ENCODE measurements at places on chromosomes 2 and 18. TPM values are rescaled to one million over a fixed set of nuclear protein-coding genes. Genes with fewer than 3 reads are reported as not detected.

ELOA2 gene
- total RNA-seq: not detected

IGFBP2 gene
- total RNA-seq: 98.7 TPM

C2orf66 gene
- total RNA-seq: 0.69 TPM

HOXD12 gene
- not detected for total RNA-seq

POTEI gene
- total RNA-seq: 1.2 TPM

SCLY gene
- total RNA-seq: 11.1 TPM

LAPTM4A gene
- 75.9 TPM for total RNA-seq

TMEM198 gene
- 13.8 TPM for total RNA-seq

PNKD gene
- 20.3 TPM for total RNA-seq

GPR45 gene
- 1.8 TPM for total RNA-seq

ZNF514 gene
- 24.5 TPM for total RNA-seq

PIGN gene
- total RNA-seq: 39.4 TPM

ZNF516 gene
- total RNA-seq: 21.7 TPM

MOCOS gene
- 0.69 TPM for total RNA-seq

COL6A3 gene
- total RNA-seq: 14.1 TPM

DSC1 gene
- not detected for total RNA-seq

UPP2 gene
- 0.69 TPM for total RNA-seq

FNDC4 gene
- 52.8 TPM for total RNA-seq

PGAP1 gene
- 133 TPM for total RNA-seq

ANTXR1 gene
- total RNA-seq: 24.7 TPM

ASB18 gene
- total RNA-seq: 1.6 TPM

NT5C1B gene
- total RNA-seq: not detected

SCN7A gene
- 19.6 TPM for total RNA-seq

STPG4 gene
- not detected for total RNA-seq

MAP3K2 gene
- total RNA-seq: 57.4 TPM

CROCC2 gene
- 1.4 TPM for total RNA-seq

ZNF804A gene
- total RNA-seq: 16.8 TPM

GLI2 gene
- total RNA-seq: 1.2 TPM

CNTNAP5 gene
- 66.2 TPM for total RNA-seq
